Muscle of back (tissue), 13 donors: ENCODE measurements at places on chromosomes 7 and 10.

DNA sequence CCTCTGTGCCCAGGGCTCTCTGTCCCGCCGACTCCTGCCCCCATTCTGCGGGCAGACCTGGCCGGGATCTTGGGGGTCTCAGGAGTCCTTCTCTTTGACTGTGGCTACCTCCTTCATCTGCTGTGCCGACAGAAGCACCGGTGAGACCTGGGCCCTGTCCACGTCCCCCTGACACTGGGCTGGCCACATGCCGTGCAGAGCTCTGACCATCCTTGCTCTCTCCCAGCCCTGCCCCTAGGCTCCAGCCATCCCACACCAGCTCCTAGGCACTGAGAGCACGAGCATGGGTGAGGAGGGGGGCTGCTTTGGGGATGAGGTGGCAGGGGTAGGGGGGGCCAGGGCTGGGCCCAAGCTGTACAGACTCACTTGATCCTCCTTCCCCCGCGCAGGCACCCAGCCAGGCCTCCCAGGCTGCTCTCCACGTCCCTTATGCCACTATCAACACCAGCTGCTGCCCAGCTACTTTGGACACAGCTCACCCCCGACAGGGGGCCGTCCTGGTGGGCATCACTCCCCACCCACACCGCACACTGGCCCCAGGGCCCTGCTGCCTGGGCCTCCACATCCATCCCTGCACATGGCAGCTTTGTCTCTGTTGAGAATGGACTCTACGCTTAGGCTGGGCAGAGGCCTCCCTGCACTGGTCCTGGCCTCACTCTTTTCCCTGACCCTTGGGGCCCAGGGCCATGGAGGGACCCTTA is 4.8 kb upstream of the PILRB start:
- no peak for DNase-seq

GRCh38 chr7:101232141-101232850 is 5.3 kb downstream of the CLDN15 start:
- no peak for DNase-seq

DNA sequence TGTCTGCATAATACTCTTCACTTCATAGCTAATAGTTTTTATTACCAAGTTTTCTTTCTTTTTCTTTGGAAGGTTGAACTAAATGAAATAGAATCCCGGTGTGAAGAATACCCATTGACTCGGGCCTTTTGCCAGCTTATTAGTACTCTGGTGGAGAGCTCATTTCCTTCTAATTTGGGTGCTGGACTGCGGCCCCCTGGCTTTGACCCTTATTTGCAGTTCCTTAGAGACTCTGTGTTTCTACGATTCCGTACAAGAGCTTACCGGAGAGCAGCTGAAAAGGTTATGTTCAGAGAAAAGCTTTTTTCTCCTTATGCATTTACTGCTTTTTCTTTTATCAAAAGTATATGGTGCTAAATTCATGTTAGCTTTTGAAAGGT is 40.2 kb downstream of the NUP205 start:
- DNase-seq = no peak

GRCh38 chr10:86300399-86300925 is 66.1 kb downstream of the GRID1 start:
- no peak for DNase-seq
